Muscle of back (tissue), 13 donors: ENCODE measurements at places on chromosomes 4 and X. TPM values are rescaled to one million over a fixed set of nuclear protein-coding genes. Genes with fewer than 3 reads are reported as not detected.

DNA sequence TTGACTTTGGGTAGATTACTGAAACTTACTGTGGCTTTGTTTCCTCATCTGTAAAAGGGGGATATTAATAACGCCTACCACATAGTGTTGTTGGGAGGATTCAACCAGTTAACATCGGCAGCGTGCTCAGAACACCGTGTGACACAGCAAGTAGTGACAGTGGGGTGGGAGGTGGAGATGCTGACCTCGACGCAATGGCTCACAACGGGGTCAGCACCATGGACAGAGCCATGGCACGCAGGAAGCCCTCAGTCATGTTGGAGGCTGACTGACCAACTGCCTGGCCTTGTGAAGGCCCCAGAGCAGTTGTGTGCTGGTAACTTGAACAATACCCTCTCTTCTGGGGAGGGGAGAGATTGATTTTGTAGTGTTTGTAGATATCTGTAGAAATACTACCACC lies 93.2 kb downstream of the WFS1 start:
- DNase-seq, result peak; percentile 40

DNA sequence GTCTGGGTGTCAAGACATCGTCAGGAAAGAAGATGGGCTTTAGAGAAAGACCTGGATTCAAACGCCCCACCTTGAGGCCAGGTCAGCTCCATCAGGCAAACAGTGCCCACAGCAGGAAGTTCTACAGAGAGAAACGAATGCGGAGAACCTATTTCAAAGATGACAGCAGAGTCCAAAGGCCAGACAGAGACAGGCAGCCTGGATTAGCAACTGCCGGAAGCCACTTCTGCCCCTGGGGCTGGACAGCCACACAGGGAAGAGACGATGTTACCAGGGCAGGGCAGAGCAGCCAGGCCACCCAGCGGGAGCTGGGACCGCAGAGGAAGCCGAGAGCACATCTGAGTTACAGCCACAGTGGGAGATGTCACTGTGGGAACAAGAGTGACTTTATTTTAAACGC lies 1.2 kb downstream of the C4orf50 start:
- no peak for DNase-seq

GRCh38 chr4:140368686-140369085 lies 4.8 kb upstream of the SCOC start:
- DNase-seq, result no peak

- DNase-seq, result no peak
Measured at GRCh38 chr4:176794151-176794550, 1.4 kb upstream of the VEGFC start.

- no peak for DNase-seq
Measured at GRCh38 chr4:139619644-139620043, 46.0 kb upstream of the MGST2 start.

GRCh38 chr4:86592553-86593249 lies 1.4 kb upstream of the PTPN13 start:
- peak; percentile 18 for DNase-seq

GRCh38 chrX:24229400-24229879 lies 79.9 kb downstream of the ZFX start:
- peak; percentile 11 for DNase-seq

DNA sequence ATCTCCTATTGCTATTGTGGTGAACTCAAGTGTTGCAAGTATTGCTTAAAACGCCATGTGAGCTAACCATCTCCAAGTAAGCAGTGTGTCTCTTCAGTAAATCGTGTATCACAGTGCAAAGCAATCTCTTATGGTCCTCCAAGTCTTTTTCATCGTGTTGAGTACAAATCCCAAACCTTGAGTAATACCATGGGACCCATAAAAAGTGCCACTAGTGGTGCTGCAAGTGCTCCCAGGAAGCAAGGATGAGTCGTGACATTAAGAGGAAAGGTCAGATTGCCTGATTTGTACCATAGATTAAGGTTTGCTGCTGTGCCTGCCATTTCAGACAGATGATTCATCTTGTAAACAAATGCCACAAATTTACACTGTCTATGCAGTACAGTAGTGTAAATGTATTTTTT lies 66.9 kb upstream of the BMPR1B start:
- DNase-seq, result peak; percentile 18

GRCh38 chrX:121581885-121582284 lies 534.5 kb downstream of the GLUD2 start:
- DNase-seq, result no peak

- no peak for DNase-seq
Measured at GRCh38 chr4:84614891-84615290, 32.0 kb downstream of the CDS1 start.

DNA sequence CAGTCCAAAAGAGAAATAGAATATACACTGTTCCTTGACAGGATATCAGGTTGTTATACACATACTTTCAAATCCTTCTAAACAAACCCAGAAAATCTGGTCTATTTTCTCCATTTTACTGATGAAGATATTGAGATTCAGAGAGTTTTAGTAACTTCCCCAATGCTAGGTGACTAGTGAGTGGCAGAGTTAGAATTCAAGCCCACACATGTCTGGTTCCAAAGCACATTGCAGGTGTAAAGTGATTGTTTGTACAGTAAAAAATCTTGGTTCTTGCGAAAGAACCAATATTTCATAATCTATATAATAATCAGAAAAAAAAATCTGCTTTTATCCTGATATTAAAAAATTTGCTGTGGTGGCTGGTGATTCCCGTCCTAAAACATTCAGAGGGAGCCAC lies 39.5 kb upstream of the EMCN start:
- no peak for DNase-seq

DNA sequence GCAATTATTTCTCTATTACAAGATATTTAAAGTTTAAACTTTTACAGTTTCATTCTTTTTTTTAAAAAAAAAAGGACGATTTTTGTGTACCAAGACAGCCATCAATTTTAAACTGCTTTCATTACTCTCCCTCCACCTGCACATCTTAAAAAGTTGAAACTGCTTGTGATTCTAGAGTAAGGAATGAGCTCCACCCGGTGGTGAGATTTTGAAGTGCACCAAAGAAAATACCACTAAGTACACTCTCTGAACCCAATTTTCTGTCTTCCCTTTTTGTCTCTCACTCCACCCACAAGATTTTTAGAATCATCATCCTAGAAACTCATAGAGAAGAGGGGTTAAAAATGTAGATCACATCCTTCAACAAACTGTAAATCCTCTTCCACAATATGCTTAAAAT lies 91.3 kb upstream of the WDR44 start:
- DNase-seq, result peak; percentile 76

DNA sequence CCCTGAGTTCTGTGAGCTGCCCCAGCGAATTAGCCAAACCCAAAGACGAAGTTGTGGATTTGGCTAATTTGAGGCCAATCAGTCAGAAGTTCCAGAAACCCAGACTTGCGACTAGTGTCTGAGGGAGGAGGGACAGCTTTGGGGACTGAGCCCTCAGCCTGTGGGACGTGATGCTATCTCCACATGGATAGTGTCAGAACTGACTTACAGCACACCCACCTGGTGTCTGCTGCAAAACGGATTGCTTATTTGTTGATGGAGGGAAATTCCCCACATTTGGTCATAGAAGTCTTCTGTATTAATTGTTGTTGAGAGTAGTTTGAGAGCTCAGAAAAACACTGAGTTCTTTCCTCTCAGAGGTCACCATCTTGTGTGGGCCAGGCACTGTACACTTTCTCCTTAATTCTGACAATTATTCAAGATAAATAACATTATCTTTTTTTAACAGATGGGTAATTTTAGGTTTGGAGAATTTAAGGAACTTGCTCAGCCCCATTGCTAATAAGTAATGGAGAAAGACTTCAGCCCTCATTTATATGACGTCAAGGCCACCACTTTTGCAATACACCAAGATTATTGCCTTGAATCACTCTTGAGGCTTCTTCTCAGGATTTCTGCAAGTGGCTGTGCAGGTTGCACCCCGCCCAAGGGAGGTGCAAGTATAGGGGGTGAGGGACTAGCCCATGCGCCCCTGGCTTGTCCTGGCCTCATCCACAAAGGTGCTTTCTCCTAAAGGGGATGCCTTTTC lies 16.7 kb downstream of the CLRN2 start:
- no peak for DNase-seq

DNA sequence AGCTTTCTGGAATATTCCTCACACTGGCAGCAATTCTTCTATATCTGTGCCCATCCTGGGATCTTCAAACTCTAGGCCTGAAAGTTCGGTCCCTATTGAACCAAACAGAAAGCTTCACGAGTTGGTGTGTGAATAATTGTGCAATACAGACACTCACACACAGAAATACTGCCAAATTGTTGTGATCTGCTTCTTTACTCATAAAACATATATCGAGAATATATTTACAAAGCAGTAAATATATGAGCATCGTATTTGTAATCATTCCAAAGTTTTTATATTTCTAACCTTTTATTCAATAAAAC lies 56.6 kb upstream of the BEX4 start:
- no peak for DNase-seq

GRCh38 chr4:73018595-73018994 lies 50.9 kb downstream of the COX18 start:
- DNase-seq, result no peak

- no peak for DNase-seq
Measured at GRCh38 chr4:151031831-151032605, 16.9 kb upstream of the LRBA start.

DNA sequence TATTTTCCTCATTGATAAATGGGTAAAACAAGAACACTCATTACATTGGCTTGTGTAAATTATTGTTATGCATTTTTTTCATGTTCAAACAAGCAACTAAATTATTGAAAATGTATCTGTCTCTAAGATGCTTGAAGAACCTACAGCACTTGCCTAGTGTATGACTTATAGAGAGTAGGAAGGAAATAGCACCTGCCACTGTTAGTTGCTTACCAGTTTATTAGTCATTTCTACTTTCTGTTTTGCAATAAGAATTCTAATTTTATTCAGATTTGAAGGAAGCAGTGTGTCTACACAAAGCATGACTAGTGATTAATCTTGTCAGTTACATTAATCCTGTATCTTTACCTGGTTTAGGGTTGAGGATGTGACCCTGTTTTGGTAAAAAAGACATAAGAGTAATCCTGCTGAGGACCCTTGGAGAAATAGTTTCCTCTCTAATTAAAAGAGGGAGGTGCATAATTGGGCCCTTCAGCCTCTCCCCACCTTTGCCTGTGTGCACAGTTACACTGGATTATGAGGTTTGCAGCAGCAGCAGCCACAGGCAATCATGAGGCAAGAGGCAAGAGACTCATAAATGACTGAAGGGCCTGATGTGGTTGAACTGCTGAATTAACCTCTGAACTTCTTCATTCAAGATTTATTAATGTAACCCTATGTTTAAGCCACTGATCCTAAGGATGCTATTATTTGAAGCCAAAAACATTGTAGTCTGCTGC lies 1202.1 kb downstream of the ADGRL3 start:
- DNase-seq, result no peak

The RWDD4 gene
- 30.5 TPM for polyA plus RNA-seq

The NSUN7 gene
- polyA plus RNA-seq, result 1.8 TPM

The PASD1 gene
- 0.04 TPM for polyA plus RNA-seq

The ITIH6 gene
- polyA plus RNA-seq, result 1.1 TPM

The TBC1D8B gene
- polyA plus RNA-seq, result 7.3 TPM

The TRIM2 gene
- polyA plus RNA-seq, result 39.0 TPM

The ZMAT1 gene
- polyA plus RNA-seq, result 4.1 TPM

The HSFX2 gene
- polyA plus RNA-seq, result not detected

The TGIF2LX gene
- polyA plus RNA-seq, result not detected

The POF1B gene
- not detected for polyA plus RNA-seq
